ENCODE measurements at places on chromosomes 16 and 17.
A peak's percentile ranks its signal among the peaks of the same experiment; 100 is the strongest.

DNA sequence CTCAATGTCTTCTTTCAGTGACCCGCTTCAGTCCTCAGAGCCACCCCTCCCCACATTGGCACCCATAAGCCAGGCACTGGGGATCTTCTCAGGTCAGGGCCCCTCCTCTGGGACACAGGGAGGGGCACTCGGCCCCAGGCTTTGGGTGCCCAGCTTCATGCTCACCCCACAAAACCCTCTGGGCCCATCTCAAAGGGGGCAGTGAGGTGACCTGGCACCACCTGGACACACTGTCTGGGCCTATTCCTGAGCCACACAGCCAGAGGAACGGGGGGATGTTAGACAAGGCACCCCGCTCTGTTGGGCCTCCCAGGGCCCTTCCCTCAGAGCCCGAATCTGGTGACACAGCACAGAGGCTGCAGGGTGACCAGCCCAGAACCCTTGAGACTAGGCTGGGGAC is 36.1 kb downstream of the TNFRSF13B start:
- no peak for DNase-seq

- no peak for DNase-seq
Observed at GRCh38 chr16:66873685-66874055, 6.6 kb upstream of the PDP2 start.

- DNase-seq = no peak
Observed at GRCh38 chr17:62745806-62746205, 62.3 kb downstream of the MARCHF10 start.

GRCh38 chr17:81920612-81921536 is 2.9 kb upstream of the SIRT7 start:
- DNase-seq = no peak

GRCh38 chr16:76946879-76947278 is 244.1 kb upstream of the MON1B start:
- DNase-seq = no peak

GRCh38 chr17:64771980-64772844 is 110.1 kb upstream of the SMURF2 start:
- no peak for DNase-seq

- no peak for DNase-seq
Observed at GRCh38 chr17:69733171-69734012, 318.9 kb downstream of the MAP2K6 start.

GRCh38 chr16:27426423-27427408 is 24.7 kb downstream of the IL21R start:
- DNase-seq = peak; percentile 27

DNA sequence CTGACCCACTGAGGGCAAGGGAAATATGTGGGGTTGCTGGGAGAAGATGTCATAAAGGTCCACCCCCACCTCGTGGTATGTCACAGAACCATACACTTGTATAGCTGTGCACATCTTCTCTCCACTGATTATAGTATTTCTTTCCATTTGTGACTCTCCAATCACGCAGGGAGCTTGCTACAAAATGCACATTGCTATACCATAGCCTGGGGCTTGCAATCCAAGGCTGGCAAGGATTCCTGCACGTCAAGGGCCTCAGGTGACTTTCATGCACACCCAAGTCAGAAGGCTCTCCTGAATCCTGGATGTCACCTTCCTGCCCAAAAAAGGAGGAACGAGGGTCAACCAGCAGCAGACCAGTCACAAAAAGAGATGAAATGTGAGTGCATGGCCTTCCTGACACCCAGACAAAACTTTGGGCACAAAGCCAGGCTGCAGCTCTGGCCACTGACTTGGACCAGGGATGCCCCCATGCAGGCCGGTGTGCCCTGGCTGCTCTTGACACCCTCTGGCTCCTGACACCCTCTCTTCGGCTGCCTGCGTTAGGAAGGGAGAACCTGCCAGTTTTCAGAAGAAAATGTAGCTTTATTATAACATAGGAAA is 12.1 kb downstream of the TBC1D26 start:
- no peak for DNase-seq

- peak; percentile 48 for DNase-seq
Observed at GRCh38 chr17:36072431-36073121, 8.5 kb downstream of the CCL18 start.

DNA sequence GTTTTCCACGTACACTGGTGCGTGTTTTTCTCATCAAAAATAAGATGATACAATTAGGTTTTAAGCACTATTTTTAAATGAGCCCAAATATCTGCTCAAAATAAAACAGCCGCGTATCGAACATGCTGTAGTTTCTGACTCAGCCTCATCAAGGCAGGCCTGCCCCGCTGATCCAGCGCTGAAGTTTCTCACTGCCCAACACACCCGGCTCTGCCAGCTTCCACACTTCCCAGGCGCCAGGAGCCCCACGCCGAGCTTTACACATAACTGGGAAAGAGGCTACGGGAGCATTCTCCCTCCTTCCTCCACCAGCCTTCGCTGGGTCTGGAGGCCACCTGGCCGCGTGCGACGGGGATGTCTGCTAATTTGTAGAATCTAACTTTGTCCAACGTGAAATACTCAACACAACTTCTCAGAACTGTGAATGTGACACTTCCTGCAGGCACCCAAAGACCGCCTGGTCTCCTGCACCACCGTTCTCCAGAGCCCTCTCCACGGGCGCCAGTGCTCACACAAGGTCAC is 42.1 kb downstream of the MAP1LC3B start:
- no peak for DNase-seq
